ENCODE measurements at places on chromosomes 1 and 21.
A peak's percentile ranks its signal among the peaks of the same experiment; 100 is the strongest.

DNA sequence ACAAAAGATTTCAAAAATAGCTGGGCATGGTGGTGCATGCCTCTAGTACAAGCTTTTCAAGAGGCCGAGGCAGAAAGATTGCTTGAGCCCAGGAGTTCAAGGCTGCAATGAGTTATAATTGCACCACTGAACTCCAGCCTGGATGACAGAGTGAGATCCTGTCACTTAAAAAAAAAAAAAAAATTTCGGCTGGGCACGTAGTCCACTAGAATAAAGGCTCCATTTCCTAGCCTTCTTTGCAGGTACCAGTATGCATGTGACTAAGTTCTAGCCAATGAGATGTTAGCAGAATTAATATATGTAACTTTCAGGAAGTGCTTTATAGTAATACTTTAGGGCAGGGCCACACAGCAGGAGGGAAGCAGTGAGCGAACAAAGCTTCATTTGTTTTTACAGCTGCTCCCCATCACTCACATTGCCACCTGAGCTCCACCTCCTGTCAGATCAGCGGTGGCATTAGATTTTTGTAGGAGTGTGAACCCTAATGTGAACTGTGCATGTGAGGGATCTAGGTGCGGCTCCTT is 28.8 kb upstream of the SYDE2 start:
- DNase-seq: no peak

GRCh38 chr21:44726826-44727225 is 15.5 kb upstream of the TSPEAR start:
- no peak for DNase-seq

GRCh38 chr1:9008236-9008635 is 18.0 kb downstream of the SLC2A7 start:
- no peak for DNase-seq

GRCh38 chr1:210696709-210697108 is 368.0 kb downstream of the HHAT start:
- DNase-seq: no peak

- no peak for DNase-seq
These were observed 438.8 kb upstream of the B3GALT2 start for GRCh38 chr1:193625255-193625654.

DNA sequence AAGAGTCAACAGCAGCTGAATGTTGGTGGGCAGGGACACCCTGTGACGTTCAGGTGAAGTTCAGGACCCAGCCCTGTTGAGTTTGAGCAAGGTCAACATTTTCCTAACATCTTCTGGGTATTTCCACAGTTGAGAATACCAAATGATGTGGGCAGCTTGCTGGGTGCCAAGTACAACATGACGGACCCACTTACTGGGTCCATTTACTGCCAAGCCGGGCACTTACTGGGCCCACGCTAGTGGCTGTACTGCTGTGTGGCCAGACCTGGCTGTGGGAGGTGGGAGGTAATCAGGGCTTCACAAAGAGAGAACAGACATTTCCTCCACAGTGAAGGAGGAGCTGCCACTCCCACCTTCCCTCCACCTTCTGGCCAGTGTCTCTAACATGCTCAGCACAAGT is 99.2 kb downstream of the PSMG1 start:
- no peak for DNase-seq

DNA sequence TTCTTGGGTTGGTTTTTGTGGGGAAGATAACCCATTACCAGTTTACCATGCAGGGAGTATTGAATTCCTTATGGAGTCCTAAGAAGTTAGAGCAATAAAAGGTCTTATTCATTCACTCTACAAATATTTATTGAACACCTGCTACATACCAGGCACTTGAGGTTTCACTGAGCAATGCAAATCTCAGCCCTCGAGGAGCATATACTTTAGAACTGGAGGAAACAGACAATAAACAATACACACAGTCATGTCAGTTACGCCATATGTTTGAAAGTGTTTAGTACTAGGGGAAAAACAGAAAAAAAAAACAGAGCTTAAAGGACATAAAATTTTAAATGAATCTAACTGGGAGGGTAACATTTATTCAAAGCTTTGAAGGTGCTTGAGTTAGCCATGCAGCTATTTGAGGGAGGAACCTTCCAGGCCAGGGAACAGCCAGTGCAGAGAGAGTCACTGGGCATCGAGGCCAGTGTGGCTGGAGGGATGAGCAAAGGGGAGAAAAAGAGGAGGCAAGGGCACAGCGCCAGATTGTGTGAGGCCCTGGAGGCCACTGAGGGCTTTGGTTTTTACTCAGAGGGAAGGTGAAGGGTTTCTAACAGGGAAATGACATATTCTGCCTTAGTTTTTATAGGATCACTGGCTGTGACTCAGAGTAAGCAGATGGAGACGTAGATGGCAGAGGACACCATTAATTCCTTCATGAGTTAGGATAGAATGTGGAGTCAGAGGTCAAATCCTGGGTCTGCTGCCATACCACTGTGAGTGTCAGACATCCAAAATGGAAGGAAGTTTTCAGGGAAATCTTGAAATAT is 32.7 kb downstream of the C1orf21 start:
- DNase-seq: no peak

GRCh38 chr21:42818328-42818749 is 61.0 kb downstream of the WDR4 start:
- DNase-seq: peak; percentile 41

- no peak for DNase-seq
These were observed 166.3 kb downstream of the TRIM33 start for GRCh38 chr1:114344656-114345055.

- no peak for DNase-seq
These were observed 10.8 kb downstream of the ETS2 start for GRCh38 chr21:38816400-38816977.

DNA sequence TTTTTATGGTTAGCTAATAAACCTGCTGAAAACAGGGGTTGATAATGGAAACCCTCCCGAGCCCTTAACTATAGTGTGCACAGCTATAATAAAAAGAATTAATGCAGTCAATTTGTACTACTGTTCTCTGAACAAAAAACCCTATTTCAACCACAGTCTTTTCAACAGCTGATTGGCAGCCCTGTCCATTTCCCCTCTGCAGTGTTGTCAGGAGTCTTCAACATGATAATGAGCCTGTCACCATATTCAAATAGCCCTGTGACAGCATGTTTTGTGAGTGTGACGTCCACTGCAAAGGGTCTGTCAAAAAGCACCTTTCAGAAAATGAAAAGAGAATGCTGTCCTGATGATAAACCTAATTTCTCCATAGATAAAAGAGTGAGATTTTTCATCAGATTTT is 92.7 kb downstream of the ESRRG start:
- no peak for DNase-seq

GRCh38 chr1:36137226-36137625 is 12.1 kb downstream of the TRAPPC3 start:
- DNase-seq: no peak

DNA sequence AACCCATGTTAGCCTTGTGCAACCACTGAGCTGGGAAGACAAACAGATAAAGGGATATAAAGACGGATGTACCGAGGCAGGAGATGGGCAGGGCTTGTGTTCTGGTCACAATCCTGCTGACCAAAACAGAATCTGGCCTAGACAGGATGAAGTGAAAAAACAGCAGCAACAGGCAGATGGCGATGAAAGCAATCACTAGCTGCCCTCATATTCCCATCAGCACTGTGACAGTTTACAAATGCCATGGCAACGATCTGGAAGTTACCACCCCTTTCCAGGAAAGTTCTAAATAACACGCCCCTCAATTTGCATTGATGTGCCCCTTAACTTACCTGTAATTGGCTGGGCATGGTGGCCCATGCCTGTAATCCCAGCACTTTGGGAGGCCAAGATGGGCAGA is 40.6 kb upstream of the CD46 start:
- no peak for DNase-seq

DNA sequence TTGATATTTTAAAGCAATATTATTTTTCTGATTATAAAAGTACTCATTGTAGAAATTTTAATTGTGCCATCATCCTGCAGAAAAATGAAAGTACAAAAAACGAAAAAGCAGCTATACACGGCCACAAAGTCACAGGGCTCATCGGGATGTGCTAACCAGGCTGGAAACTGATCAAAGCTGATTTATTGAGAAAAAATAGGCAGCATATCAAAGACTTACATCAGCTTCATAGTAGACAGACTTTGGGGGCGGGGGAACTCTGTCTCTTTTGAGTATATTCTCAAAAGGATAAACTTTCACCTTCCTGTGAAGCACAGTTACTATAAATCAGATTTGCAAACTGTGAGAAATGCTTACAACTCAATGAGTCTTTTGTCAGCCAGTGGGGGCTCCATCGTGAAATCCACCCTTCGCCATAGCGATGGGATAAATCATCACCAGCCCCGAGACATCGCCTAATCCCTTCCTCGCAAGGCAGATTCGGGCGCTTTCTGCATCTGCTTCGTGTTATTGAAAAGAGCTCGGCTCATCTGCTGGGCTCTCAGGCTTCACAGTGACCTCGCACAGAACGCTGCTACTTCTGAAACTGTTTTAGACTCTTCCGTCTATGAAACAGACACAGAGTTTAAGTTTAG is 69.2 kb upstream of the ERG start:
- DNase-seq: no peak

DNA sequence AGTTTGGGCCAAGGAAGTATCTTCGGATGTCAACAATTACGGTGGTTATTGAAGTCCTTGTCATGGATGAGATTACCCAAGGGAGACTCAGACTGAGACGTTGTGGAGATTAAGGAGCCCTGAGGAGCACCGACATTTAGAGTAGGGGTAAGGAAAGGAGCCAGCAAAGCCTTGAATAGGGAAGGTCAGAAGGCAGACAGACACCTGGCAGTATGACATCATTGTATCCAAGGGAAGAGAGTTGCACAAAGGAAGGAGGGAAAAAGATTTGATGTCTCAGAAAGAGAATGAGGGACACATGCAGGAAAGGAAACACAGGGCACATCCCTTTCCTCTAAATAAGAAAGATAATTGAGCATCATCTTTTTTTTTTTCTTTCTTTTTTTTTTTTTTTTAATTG is 11.7 kb downstream of the LAMC2 start:
- DNase-seq: no peak

- no peak for DNase-seq
These were observed 2.1 kb downstream of the PEX19 start for GRCh38 chr1:160282807-160283206.

- peak; percentile 19 for DNase-seq
These were observed at the start of gene ZSWIM5 for GRCh38 chr1:45205910-45206721. TSS of gene ZSWIM5 (minus strand) at chr1:45206605. CDS start at chr1:45206350, 255 bp downstream.

- DNase-seq: no peak
These were observed 9.9 kb upstream of the GPR161 start for GRCh38 chr1:168146626-168147025.

DNA sequence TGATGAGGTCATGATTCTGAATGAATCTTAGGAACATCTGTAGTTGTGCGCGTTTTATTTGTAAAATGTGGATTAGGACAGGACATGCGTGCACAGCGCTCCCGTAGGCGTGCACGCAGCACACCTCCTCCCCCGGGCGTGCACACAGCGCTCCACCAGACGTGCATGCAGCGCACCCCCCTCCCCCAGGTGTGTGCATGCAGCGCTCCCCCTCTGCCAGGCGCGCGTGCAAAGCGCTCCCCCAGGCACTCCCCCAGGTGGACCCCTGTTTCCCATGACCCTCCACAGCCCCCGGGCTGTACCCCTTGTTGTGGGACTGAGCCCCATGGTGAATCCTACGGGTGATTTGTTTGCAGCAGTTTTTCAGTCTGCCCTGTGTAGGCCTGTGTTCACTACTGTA is 61.6 kb downstream of the S100B start:
- no peak for DNase-seq

GRCh38 chr1:81149649-81150325 is 650.9 kb upstream of the ADGRL2 start:
- DNase-seq: no peak

DNA sequence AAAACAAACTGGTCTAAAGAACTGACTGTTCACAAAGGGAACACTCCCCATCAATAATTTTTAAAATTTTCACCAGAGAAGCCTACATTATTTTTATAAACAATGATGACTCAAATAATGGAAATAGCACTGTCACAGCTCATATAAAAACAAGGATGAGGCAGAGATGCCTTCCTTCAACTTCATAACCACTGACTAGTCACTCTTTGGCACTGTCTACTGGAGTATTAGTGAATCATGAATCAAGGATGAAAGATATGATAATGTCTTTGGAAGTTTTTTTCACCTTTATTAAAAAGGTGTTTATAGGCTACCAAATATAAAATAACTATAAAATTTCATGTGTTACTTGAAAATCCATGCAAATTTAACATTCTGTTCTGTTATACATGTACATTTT is 316.9 kb downstream of the VAV3 start:
- DNase-seq: no peak

GRCh38 chr21:43012596-43012995 is 38.2 kb downstream of the PKNOX1 start:
- DNase-seq: no peak

- no peak for DNase-seq
These were observed 772 bp downstream of the UCK2 start for GRCh38 chr1:165828103-165828668.

- DNase-seq: no peak
These were observed 1331.7 kb downstream of the MRPL39 start for GRCh38 chr21:24275616-24276015.

GRCh38 chr1:179941454-179941853 is 13.2 kb upstream of the CEP350 start:
- no peak for DNase-seq

DNA sequence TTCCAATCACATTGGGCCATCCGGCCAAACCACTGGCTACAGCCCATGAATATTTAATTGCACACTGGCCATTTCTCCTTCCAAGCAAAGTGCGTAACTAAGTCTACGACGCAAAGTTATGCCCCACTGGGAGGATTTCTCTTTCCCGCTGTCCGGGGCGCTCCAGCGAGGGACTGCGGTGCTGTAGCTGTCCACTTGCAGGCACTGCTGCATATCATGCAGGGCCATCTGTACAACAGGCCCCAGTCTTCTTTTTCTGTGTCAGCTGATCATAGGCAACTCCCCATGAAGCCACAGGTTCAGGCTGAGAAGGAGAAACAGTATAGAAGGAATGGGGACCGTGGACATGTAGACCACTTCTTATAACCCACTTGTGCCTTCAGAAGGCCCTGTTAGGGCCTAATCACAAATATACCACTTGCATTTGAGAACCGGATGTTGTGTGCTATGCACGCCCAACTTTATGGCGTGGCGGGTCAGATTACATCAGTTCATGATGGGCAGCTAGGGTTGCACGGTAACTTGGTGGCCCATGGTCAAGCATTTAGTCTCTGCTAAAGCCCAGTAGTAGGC is 58.0 kb downstream of the ADSS2 start:
- no peak for DNase-seq

- DNase-seq: no peak
These were observed 10.0 kb downstream of the PABPC4 start for GRCh38 chr1:39566441-39567137.

DNA sequence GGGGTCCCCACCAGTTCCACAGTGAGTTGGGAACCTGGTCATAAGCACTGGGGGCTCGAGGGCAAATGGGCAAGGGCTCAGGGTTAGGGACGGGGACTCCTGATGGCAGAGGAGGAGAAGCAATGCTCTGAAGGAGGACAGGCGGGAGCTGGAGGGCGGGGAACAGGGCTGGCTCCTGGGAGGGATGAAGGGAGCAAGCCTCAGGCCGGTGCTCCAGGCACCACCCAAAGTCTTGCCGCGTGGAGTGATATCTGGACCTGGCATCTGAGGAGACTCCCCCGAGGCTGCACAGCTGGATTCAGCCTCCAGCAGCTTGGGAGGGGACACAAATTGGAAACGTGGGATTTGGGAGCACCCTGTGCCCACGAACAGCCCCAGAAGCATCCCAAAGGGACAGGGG is 11.0 kb downstream of the MEGF6 start:
- no peak for DNase-seq

GRCh38 chr1:53063744-53064515 is 1.9 kb downstream of the PODN start:
- DNase-seq: no peak

GRCh38 chr1:2789164-2789985 is 12.1 kb downstream of the TTC34 start:
- no peak for DNase-seq
